Amygdala (tissue), 56 donors: ENCODE measurements at places on chromosomes 2 and 18.

- DNase-seq, result no peak
These were observed 114.9 kb downstream of the GALNT13 start for GRCh38 chr2:153986488-153987229.

DNA sequence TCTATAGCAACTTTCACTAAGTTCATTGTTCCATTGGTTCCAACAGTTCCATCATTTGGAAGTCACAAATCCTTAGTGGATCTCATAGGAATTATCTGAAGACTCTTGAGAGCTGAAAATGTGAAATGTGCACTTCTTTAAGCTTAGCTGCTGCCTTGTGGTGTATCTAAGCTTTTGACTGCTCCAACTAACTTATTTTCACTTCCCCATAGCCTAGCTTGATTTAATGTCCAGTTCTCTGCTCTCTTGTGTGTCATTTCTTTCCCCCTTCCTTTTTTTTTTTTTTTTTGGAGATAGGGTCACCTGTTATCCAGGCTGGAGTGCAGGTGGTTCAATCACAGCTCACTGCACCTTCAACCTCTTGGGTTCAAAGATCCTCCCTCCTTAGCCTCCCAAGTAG is 34.9 kb upstream of the CD302 start:
- DNase-seq, result no peak

GRCh38 chr18:64254399-64255093 is 105.7 kb upstream of the LINC00305 start:
- no peak for DNase-seq

DNA sequence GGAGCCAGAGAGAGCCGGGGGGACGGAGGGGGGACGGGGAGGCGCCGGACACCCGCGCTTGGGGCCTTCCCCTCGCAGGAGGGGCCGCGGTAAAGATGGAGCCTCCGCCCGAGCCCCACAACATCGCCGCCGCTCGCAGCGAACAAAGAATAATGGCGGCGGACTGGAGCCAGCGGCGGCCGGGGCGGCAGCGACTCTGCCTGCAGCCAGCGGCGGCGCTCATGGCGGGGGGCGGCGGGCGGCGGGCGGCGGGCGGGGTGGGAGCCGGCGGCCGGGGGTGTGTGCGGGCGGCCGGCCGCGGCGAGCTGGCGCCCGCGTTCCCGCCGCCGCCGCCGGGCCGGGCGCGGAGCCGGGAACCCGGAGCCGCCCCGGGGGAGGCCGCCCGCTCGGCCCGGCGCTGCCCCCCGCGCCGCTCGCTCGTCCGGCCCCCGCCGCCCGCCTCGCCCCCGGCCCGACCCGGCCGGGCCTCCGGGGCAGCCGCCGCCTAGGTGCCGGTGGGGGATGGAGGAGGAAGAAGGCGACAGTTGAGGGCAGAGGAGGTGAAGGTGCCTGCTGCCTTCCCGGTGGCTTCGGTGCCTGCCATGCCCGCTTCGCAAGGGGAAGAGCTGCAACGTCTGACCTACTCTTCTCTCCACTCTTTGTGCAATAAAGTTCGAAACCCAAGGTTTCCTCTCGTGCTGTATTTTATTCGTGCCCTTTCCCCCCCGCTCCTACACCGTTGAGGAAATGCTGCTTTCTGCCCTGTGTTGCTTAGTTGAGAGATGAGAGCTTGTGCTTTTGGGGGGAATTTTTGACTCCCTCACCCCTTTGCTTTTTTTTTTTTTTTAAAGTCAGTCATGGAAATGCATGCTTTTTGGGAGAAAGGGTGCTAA is 634 bp downstream of the CREB1 start:
- peak; percentile 19 for DNase-seq

- no peak for DNase-seq
These were observed 142.6 kb downstream of the MYT1L start for GRCh38 chr2:2188344-2188920.

DNA sequence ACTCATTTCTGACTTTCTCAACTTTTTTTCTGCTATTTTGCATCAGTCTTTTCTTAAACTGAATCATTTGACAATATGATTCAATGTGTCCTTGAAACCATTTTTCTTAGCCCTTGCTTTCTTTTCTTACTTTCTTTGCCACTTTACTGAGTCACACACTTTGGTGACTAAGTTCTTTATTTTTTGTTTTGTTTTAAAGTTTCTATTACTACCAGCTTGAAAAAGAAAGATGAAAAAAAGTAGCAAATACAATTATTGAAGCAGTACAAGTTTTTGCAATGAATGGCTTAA is 116.5 kb downstream of the DOCK10 start:
- DNase-seq, result no peak

DNA sequence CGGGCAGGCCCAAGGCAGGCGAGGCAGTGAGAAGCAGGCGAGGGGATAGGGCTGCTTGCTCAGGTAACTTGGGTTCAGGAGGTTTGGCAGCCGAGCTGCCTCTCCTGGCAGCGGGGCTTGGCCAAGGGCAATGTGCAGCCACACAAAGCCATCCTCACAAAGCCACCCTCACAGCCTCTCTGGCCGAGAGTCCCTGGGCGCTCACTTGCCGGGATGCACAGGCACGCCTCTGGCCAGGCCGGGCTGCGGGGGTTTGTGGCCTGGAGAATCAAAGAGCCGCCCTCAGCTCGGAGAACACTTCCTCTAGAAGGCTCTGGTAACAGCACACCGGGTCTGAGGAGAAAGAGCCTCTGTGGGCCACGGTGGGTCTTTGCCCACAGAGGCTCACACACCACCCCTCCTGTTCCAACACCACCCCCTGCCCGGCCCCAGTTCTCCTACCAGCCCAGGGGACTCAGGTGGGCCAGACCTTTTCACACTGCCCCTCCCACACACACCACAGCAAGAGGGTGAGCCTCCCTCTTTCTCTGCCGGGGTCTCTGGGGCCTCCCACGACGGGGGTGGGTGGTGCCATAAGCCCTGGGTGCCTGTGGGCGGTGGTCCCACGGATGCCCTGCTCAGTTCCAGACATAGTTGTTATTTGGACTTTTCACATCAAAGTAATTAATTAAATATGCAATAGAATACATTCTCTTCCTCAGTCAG is 186.9 kb downstream of the ZFP36L2 start:
- DNase-seq, result no peak
